ENCODE measurements at places on chromosomes 11 and 22.

- no peak for DNase-seq
Measured at GRCh38 chr11:11524436-11525061, 97.3 kb downstream of the GALNT18 start.

DNA sequence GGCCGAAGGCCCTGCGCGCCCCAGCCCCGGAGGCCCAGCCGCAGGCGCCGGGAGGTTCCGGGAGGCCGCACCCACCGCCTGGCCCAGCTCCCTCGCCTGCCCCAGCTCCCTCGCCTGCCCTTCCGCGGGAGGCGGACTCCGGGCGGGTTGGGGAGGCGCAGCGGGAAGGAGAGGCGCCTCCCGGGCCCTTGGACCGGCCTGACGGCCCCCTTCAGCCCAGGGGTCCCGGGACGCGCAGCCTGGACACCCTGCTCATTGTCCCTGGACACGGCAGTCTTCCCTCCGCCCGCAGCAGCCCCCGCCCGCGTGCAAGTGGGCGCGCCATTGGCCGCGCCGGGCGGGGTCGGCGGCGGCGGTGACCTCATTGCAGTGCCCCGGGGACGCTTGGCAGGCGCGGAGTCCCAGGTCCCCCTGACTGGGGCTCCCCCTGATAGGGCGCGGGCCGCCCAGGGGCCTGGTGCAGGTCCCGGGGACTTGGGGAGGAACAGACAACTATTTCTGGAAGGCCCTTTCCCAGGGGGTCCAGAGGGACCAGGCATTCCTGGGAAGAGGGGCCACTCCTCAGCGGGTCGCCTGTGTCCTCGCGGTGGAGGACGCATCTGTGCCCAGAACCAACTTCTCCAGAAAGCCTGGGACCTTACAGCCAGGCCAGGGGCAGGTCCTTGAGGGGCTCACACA, 501 bp downstream of the CD151 start:
- DNase-seq = no peak

DNA sequence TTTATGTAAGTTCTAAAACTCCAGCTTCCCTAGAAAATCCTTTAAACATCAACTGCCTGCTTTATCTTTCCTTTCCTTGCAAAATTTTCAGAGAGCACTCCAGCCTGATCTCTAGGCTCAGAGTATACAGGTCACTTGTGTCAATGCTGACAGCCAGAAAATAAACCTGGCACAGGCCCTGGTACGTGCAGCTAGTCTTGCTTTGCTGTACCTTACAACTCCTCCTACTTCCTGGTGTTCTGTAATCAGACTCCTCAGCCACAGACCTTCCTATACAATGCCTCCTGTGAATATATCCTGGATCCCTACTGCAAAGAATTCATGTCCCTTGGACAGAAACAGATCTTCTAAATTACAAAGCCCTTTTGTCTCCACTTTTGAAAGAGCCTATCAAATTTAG, 24.2 kb upstream of the TMEM123 start:
- peak; percentile 48 for DNase-seq

- no peak for DNase-seq
Measured at GRCh38 chr11:76600124-76600655, 70.4 kb downstream of the LRRC32 start.

- no peak for DNase-seq
Measured at GRCh38 chr11:43382614-43383013, 23.9 kb downstream of the TTC17 start.

DNA sequence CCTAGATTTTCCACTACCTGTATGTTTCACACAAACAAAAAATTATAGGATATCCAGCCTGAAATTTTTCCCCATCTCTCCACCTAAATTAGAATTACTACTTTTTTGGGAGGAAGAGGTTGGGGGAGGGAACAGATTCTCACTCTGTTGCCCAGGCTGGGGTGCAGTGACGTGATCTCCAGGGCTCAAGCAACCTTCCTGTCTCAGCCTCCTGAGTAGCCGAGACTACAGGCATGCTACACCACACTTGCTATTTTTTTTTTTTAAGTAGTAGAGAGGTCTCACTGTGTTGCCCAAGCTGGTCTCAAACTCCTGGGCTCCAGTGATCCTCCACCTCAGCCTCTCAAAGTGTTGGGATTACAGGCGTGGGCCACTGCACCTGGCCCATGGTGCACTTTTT, 9.5 kb downstream of the JAML start:
- DNase-seq = no peak

GRCh38 chr22:37514526-37515051, 4.6 kb downstream of the CARD10 start:
- DNase-seq = no peak

- DNase-seq = no peak
Measured at GRCh38 chr11:82683029-82683428, 50.6 kb downstream of the FAM181B start.

- DNase-seq = no peak
Measured at GRCh38 chr11:1219834-1220815, 2.7 kb upstream of the MUC5B start.

DNA sequence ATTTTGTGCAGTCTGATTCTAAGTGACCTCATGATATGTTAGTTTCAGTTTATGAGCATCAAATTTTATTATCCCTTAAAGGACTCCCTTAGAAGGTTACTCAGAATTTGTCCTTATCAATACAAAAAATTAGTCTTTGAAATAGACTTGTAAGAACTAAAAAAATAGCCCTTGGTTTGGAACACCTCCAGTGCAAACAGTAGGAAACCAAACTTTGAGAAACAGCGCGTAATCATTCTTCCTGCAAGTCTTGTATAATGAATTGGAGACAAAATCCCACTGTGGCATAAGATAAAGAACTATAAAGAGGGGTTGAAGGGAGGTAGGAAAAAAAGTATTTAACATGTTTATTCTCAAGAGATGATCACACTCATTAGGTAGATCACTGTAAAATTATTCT, 10.8 kb upstream of the MSANTD4 start:
- DNase-seq = no peak

- DNase-seq = peak; percentile 73
Measured at GRCh38 chr11:96168623-96169022, 174.4 kb downstream of the MAML2 start.

DNA sequence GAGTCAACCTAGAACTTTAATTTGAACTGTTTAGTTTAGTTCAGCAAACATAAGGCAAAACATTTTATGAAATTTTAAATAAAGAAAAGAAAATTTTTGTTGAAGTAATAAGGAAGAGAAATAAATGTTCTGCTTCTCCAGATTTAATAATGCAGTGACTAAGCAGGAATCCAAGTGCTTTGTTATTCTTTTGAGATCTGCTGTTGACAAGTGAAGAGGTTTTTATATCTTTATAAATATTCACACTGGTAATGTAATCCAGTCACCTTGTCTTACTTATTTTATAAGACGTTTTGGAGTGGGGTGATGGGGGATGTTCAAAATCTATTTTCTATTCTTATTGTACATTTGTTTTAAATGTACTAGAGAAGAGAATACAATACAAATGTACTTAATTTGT, 725.9 kb upstream of the CCDC179 start:
- no peak for DNase-seq

GRCh38 chr11:113204280-113204679, 110.1 kb upstream of the TTC12 start:
- DNase-seq = no peak

DNA sequence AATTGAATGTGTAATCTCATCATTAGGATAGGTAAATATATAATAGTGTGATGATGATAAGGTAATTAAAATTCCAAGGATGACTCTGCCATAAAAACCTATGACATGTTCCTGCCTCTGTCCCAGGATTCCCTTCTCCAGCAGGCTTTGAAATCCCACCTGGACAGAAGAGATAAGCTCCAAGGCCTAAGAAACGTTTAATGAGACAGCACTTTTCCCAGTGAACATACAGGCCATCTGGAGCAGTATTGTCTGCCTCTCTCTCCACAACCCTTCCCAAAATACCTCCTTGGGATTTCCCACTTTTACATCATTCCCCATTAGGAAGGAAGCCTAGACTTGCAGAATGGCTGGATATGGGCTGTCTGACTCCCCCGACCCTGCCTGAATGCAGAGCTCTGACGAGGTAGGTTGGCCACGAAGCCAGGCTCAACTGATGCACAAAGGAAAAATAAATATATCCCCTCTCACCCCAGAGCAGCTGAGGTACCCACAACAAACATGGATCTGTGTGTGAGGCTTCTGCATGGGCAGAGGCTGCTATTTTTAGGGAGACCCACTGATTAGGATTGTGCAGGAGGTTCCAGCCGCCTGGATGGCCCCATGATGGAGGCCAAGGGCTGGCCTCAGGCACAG, 71.0 kb downstream of the TMPRSS5 start:
- DNase-seq = no peak

GRCh38 chr11:29306527-29306926, 710.3 kb downstream of the KCNA4 start:
- DNase-seq = no peak

- no peak for DNase-seq
Measured at GRCh38 chr11:98431463-98432359, 589.0 kb upstream of the CNTN5 start.

GRCh38 chr11:86591631-86592030, 80.8 kb downstream of the ME3 start:
- DNase-seq = no peak

DNA sequence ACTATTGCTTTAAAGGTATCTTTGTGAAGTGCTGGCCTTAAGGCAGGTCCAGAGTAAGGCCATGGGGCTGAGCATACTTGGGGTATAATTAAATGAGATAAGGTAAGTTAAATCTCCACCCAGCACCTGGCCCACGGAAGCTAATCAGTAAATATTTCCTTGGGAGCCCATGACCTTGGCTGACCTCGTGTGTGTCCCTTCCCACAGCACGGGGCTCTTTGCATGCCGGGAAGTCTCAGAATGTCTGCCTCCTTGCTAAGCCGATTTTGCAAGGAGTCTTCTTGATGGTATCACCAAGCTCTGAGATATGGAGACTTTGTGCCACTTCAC, 46.5 kb downstream of the ADM start:
- no peak for DNase-seq

DNA sequence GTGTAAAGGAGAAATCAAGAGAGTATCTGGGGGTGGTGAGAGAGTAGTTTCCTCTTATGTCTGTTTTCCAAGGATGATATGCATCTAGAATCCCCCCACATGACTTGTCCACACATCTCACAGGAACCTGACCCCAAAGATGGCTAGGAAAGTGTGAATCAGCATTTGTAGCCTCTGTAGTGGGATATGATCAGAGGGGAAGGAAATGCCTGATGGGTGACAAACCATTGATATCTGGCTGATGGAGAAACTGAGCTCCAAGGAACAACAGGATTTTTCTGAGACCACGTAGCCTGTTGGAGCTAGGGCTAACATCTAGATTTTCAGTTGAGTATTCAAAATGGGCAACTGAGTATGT, 369.4 kb downstream of the DDX10 start:
- no peak for DNase-seq

All from activated CD4-positive, alpha-beta T cell treated with anti-CD3 and anti-CD28 coated beads, Interleukin-2, Interleukin-4, amounts not matched to agents 100 ng/mL and 50 ng/mL, durations not matched to agents 16 hours and 8 hours (primary cell).